ENCODE measurements at places on chromosomes 5 and 9.

DNA sequence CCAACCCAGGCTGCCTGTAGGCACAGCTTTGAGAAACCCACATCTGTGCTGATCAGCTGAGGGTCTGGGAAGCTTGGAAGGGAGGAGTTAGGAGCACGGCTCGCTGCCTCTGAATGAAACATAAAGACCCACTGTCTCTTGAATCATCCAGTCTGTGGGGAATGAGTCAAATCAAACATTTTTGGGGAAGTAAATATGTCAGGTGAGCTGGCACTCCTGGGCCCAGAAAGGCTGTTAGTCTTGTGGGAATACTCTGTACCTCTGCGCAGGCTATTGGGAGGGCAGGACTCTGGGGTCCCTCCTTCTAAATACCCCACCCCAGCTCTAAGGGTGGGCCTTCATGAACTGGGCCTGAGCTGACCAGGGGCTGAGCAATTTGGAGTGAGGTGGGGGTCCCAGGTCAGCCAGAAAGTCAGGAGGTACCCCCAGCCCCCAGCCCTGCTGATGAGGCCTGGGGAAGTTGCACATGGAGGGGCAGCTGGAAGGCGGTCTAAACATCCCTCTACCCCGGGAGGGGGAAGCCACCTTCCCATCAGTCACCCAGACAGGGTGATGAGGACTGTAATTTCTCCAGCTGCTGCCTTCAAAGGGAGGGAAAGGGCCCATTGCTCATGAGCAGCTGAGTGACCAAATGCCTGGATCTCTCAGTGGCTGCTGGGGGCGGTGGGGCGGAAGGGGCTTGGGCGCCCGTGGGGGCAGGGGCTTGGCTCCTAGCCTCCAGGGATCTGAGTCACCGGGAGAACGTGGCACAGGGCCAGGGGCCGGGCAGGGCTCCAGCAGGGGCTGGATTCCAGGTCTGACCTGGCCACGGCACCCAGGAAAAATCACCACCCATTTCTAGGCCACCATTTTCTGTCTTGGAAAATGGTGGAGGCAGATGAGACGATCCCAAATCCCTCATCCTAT, 10.8 kb downstream of the FIBCD1 start:
- DNase-seq, result no peak

- no peak for DNase-seq
Observed at GRCh38 chr5:117494188-117494587, 919.6 kb upstream of the SEMA6A start.

- DNase-seq, result no peak
Observed at GRCh38 chr5:180154821-180155364, 54.1 kb downstream of the RASGEF1C start.

GRCh38 chr5:110289512-110289810, 437.0 kb downstream of the TMEM232 start:
- no peak for DNase-seq

DNA sequence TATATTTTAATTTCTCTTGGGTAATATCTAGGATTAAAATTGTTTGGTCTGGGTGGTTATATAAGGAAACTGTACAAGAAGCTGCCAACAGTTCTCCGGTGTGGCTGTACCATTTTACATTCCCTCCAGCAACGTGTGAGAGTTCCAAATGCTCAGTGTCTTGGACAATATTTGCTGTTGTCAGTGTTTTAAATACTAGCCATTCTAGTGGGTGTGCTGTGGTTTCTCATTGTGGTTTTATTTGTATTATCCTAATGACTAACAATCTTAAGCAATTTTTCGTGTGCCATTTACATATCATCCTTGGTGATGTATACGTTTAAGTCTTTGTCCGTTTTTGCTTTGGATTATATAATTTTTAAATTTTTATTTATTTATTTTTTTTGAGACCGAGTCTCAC, 34.0 kb downstream of the TNFSF15 start:
- no peak for DNase-seq
